Hematopoietic multipotent progenitor cell (in vitro differentiated cells): ENCODE measurements at places on chromosomes 5 and 9. TPM values are rescaled to one million over a fixed set of nuclear protein-coding genes. Genes with fewer than 3 reads are reported as not detected.
A peak's percentile ranks its signal among the peaks of the same experiment; 100 is the strongest.

GRCh38 chr5:110248921-110249320, 477.6 kb downstream of the TMEM232 start:
- DNase-seq, result no peak

DNA sequence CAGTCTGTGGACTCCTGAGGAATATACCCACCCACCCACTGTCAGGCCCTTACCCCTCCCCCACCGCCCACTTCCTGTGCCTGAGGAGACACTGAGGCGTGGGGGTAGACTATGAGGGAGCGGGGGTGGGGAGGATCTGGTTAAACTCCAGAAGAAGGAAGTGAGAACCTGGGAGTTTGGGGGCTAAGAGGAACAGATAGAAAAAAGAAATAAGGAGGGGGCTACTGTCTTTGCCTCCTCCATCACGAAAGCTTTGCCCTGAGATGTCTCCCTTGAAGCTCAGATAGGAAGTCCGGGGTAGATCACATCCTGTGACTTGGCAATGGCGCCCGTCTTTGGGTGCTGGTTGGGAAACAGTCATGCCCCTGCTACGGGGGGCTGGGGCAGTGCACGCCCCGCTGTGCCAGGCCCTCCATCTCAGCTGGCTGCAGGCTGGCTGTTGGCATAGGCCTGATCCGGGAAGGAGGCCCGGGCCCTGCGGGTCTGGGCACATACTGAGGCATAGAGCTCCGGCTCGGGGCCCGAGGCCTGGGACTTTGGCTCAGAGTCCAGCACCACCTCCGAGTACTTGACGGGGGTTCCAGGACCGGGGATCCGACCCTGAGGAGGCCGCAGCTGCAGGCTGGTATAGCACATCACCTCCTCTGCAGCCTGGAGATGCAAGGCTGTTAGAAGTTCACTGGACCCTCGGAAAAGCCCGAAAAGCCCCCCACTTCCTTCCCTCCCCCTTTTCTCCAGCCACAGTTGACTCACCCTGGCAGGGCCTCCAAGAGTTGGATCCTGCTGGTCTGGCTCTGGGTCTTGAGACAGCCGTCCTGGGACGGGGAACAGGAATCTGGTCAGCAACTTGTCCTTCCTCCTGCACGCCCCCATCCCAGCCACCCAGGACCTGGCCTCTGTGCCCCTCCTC, 1.0 kb downstream of the SIT1 start:
- DNase-seq, result no peak

DNA sequence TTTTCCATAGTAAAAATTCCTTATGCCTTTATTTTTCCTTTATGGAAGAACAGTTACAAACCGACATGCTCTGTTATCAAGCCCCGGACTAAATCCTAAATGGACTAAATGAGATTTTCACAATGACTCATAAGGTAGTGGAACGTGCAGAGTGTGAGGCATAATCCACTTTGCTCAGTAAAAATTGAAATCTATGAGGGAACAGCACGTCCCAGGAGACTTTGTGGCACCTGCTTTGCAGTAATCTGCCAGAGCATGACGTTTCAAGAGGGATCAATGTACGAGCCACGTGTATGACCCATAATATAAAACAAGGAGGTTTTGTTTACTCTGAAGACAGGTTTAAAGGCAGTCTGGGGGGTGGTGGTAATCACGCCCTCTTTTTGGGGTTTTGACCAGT, 83.8 kb upstream of the GNA14 start:
- no peak for DNase-seq

- DNase-seq, result peak; percentile 68
Observed at GRCh38 chr5:89255845-89256463, 373.0 kb upstream of the MEF2C start.

DNA sequence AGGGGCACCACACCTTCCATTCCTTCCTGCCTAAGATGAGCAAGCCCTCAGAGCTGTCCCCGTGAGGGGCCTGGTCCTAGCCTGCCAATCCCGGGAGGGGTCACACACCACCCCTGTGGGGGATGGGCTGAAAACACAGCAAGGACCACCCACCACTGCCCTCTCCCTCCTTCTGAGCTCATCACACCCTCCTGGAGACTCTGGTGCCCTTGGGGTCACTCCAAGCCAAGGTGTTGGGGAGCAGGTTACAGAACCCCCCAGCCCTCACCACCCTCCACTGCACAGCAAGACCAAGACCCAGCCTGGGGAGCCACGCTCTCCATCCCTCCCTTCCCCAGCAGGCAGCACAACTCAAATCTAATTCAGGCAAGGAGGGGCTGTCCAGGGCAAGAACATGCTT, 60.5 kb upstream of the PPP1R26 start:
- no peak for DNase-seq

DNA sequence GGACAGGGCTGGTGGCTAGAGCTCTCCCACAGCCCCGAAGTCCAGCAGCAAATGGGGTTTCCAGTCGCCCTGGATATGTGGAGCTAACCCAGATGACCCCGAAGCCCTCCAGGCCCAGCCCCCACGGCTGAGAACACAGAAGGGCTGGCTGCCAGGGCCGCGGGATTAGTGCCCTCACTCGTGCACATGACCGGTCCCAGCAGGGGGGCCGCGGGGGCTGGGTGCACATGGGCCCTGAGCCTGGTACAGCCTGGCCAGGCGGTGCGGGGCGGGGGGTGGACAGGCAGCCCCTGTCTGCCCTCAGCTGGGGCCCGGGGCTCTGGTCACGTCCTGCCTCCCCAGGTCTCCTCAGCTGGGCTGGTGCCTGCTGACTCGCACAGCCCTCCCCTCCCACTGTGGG, 5.9 kb downstream of the SSNA1 start:
- DNase-seq, result no peak

GRCh38 chr9:115117999-115118878, at the start of gene TNC:
TSS of gene TNC (minus strand) at chr9:115118157. CDS start at chr9:115091018, 27,139 bp downstream.
- DNase-seq, result peak; percentile 5

DNA sequence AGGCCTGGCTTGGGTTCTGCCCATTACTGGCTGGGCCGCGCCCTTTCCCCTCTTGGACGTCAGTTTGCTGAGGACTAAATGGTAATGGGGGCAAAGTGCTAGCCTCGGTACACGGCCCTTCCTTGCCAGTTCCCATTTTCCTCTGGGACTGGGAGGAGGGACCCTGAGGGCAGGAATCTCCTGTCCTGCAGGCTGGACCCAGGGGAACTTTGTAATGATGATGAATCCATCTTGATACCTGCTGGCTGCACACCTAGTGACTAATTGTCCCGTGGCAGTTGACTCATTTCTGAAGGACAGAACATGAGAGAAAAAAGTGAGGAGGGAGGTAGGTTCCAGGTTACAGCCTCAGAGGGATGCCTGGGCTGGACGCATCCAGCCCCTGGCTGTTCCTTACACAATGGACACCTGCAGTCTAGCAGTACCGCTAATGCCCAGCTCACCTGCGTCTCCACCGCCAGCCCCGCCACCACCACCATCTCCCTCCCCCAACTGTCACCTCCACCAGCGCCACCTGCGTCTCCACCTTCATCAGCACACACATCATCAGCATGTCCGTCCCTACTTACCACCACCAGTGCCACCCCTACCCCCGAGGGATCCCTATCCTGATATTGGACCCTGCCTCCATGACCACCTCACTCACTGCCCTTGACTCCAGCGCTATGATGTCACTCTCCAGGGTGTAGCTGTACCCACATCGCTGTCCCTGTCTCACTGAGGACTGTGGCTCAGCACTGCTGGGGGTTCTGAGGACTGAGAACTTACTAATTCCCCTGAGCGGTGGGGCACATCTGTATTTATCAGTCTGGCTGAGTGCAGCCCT, 4.3 kb downstream of the CDHR2 start:
- no peak for DNase-seq

- no peak for DNase-seq
Observed at GRCh38 chr5:54577528-54577927, 60.0 kb downstream of the SNX18 start.

DNA sequence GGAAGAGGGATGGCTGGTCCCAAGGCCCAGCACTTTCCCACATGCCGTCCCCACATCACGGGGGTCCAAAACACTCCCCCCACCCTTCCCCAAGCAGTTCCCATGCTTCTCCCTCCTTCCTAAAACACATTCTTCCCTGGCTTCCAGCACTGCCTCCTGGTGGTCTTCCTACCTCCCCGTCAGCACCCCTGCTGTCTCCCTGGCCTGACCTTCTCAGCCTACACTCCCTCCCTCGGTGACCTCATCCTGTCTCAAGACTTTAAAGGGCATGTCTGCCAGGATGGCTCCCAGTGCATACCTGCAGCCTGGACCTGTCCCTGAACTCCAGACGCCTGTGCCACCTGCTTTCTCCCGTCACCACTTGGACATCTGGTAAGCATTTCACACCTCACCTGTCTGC, 4.3 kb upstream of the NCS1 start:
- no peak for DNase-seq

- DNase-seq, result no peak
Observed at GRCh38 chr9:82363198-82363597, 374.6 kb downstream of the SPATA31D1 start.

APBA1 gene
- total RNA-seq, result 0.27 TPM

ARID3C gene
- total RNA-seq, result not detected

LCN9 gene
- not detected for total RNA-seq

TAF11L5 gene
- not detected for total RNA-seq
